Liver (tissue), 10 donors: ENCODE measurements at places on chromosomes 13 and 19. TPM values are rescaled to one million over a fixed set of nuclear protein-coding genes. Genes with fewer than 3 reads are reported as not detected.

DNA sequence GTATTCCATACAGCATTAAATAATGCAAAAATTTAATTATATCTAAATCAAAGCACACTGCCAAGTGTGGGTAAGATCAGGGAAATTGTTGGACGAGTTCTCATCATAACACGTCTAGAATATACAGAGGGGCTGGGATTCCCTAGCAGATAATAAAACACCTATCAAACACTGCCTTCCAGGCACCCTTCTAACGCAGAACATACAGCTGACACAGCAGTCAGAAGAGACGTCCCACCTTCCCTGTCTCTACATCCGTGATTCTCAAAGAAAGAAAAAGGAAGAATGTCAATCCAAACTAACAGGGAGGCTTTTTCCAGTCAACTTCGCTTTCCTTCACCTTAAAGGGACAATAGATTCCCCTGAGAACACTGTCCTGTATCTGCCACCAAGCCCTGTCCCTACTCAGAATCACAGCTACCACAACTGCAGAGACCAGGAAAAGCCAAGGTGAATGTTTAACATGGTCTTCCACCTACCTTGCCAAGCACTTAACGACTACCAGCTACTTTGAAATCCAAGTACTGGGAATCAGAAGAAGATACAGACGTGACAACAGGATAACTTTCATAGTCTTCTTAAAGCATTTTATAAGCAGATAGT lies 38.5 kb downstream of the TBC1D4 start:
- H3K4me3 ChIP-seq = peak overlapping the region; percentile 30
- H3K27ac ChIP-seq = peak overlapping the region; percentile 64
- no peaks in the 10 kb centered on the region for H3K27me3 ChIP-seq
- H3K36me3 ChIP-seq = no peaks in the 10 kb centered on the region
- peaks cover 3% of the 10 kb centered on the region for H3K4me1 ChIP-seq

GRCh38 chr19:40831502-40832430 lies 18.5 kb downstream of the CYP2A6 start:
- no peaks in the 10 kb centered on the region for H3K36me3 ChIP-seq
- peak overlapping the region; percentile 86 for H3K27ac ChIP-seq
- H3K4me1 ChIP-seq = peaks cover 3% of the 10 kb centered on the region
- no peak for DNase-seq
- no peaks in the 10 kb centered on the region for H3K27me3 ChIP-seq

GRCh38 chr13:28347456-28348371 lies 147.2 kb downstream of the FLT1 start:
- H3K27ac ChIP-seq = no peak overlapping the region
- H3K27me3 ChIP-seq = no peaks in the 10 kb centered on the region
- DNase-seq = no peak
- H3K4me1 ChIP-seq = no peaks in the 10 kb centered on the region
- no peaks in the 10 kb centered on the region for H3K36me3 ChIP-seq
- no peak overlapping the region for H3K4me3 ChIP-seq

GRCh38 chr13:60655256-60655655 lies 258.2 kb downstream of the TDRD3 start:
- no peaks in the 10 kb centered on the region for H3K4me1 ChIP-seq
- H3K36me3 ChIP-seq = no peaks in the 10 kb centered on the region
- DNase-seq = no peak
- no peak overlapping the region for H3K27ac ChIP-seq

GRCh38 chr19:46022431-46023310 lies at the start of gene PGLYRP1:
Gene PGLYRP1, minus strand, starts transcription at chr19:46023053. Its CDS starts 32 bp downstream, at chr19:46023021.
- H3K27ac ChIP-seq = peak within 1 kb of the TSS; percentile 21
- no peaks in the 10 kb centered on the region for H3K4me1 ChIP-seq
- H3K36me3 ChIP-seq = no peaks in the 10 kb centered on the region
- no peak within 1 kb of the TSS for H3K4me3 ChIP-seq
- no peaks in the 10 kb centered on the region for H3K27me3 ChIP-seq

GRCh38 chr13:110299283-110299840 lies 7.6 kb downstream of the COL4A1 start:
- H3K27me3 ChIP-seq = peaks cover 16% of the 10 kb centered on the region
- H3K36me3 ChIP-seq = no peaks in the 10 kb centered on the region
- H3K4me3 ChIP-seq = no peak overlapping the region
- peaks cover 3% of the 10 kb centered on the region for H3K4me1 ChIP-seq

DNA sequence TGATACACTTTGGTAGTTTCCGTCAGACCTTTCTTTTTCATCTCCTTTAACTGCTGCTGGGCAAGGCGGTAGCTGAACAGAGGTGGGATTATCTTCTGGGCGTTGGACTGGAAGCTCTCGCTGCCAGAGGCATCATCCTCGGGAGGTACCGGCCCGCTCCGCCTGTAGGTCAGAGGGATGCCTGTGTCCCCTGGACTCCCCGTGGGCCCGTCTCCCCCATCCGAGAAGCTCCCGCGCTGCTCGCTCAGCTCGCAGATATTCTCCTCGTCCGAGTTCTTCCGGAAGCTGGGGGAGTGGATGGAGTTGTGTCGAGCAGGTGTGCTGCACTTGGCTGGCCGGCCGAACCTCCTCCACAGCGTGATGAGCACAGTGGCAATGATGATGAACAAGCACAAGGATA lies 27.7 kb downstream of the THSD1 start:
- DNase-seq = no peak
- no peak overlapping the region for H3K27ac ChIP-seq
- H3K4me3 ChIP-seq = no peak overlapping the region
- no peaks in the 10 kb centered on the region for H3K36me3 ChIP-seq
- H3K4me1 ChIP-seq = peaks cover 6% of the 10 kb centered on the region
- no peaks in the 10 kb centered on the region for H3K27me3 ChIP-seq

DNA sequence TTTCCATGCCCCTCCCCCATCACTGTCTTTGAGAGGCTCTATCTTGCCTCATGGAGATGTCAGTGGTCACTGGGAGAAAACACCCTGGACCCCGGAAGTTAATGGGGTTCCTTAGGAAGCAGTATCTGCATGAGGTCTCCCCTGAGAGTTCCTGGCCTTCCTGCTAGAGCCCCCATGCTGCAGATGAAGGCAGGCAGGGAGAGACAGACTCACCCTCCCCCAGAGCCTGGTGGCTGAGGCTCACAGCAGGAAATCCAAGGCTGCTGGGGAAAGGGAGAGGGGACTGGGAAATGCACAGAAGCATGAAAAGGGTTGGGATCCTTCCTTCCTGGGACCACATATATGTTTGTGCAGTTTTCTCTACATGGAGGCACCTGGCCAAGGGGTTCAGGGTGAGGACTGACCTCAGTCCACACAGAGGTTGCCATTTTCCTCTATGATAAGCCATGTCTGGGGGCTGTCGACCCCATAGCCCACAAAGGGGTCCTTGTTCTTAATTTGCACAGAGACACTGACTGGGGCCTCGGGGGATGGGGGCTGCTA lies 95.4 kb downstream of the RNASEH2B start:
- no peaks in the 10 kb centered on the region for H3K36me3 ChIP-seq
- H3K4me1 ChIP-seq = peaks cover 1% of the 10 kb centered on the region

DNA sequence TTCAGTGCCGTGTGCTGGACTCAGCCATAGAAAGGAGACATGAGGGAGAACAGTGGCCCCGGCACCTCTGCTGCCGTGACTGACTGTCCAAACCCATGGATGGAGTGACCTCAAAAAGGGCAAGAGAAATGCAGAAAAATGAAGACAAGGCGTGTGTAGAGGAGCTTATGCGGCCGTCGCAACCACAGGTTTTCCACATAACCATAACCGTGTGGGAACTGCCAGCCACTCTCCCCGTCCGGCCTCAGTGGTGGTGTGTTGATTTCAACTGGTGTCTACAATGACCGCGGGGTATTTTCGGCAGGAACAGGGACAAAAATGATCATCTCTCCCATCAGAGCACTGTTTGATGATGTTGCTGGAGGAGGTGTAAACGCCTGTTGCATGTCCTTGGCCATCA lies 42.9 kb upstream of the F7 start:
- no peaks in the 10 kb centered on the region for H3K27me3 ChIP-seq
- H3K27ac ChIP-seq = no peak overlapping the region
- peaks cover 28% of the 10 kb centered on the region for H3K36me3 ChIP-seq
- no peak overlapping the region for H3K4me3 ChIP-seq

KEAP1 gene
- 45.4 TPM for total RNA-seq
